Effector memory CD8-positive, alpha-beta T cell (primary cell): ENCODE measurements at places on chromosomes 5 and 9.

GRCh38 chr5:135169753-135170152, 135.7 kb upstream of the PITX1 start:
- no peak for DNase-seq

GRCh38 chr9:87729246-87729645, 3.3 kb downstream of the CTSL start:
- no peak for DNase-seq

- no peak for DNase-seq
Measured at GRCh38 chr9:107740088-107740980, 250.8 kb upstream of the KLF4 start.

- no peak for DNase-seq
Measured at GRCh38 chr9:89020754-89021153, 29.5 kb downstream of the S1PR3 start.

DNA sequence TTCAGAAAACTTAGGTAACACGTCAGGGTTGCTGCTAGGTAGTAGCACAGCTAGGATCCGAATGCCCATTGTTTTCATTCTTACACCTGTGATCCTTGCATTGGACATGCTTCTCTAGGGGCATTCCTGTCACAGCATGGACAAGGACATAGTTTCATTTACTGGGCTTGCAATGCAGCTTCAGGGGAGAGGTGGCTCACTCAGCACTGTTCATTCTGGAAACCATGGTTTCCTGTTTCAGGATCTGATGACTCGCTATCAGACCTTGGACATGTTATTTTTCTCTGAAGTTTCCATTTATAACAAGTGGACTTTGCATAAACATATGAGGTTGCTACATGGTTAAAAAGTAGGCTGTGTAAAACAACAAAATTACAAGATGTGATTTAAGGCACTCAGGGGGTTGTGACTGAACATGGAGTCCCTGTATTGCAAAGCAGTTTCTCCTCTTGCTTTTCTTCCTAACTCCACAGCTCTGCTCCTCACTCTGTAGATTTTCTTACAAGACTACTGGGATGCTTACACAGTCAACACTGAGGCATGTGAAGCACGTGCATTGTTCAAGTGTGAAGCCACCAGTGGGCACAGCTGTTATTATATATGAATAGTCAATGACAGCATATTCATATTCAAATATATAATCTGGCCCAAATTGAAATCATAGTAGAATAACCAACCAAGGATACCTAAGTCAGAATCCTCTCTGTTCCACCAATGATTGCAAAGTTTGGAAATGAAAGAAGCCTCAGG, 66.1 kb upstream of the STK32A start:
- DNase-seq = no peak

DNA sequence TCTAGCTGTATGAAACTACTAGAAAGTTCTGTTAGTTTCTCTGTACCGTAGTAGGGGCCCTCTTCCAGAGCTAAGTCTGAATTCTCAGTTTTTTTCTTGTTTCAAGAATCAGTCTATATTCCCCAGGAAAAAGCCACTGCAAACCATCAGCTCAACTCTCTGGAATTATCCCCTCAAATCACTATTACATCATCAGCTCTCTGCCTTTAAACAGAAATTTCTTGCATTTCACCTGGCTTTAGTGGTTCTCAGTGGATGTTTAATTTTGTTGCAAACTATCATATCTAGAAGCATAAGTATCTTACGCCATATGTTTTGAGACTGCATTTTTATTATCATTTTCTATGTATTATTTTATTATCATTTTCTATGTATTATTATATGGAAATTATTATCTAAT, 55.2 kb upstream of the PPP2CA start:
- no peak for DNase-seq

- no peak for DNase-seq
Measured at GRCh38 chr5:56525113-56525512, 290.2 kb upstream of the MAP3K1 start.

DNA sequence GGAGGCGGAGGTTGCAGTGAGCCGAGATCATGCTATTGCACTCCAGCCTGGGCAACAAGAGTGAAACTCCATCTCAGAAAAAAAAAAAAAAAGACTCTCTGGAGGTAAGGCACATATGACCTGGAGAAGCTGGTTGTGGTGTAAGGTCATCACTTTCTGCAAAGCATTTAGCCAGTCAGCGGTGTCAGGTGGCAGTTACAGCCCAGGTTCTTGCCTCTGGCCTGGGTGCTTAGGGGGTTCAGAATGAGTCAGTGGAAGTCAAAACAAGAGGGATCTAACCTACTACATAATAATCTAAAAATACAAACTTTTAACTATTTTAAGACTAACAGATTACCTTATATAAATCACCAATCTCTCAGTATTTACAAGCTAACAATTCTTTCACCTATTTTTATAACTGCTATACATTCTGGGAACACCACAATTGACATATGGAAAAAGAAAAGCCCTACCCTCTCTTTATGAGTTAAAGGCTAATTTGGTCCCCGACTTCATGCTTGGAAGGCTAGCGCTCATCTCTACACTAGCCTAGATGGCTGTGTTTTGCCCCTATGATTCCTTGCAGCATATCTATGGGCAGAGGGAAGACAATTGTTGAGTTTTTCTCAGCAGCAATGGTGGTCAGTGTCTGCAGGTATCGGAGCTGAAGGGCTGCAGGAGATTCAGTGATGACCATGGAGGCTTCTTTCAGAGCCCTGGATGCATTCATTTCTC, 29.2 kb downstream of the STOM start:
- DNase-seq = no peak

GRCh38 chr9:98903961-98904411, 39.7 kb upstream of the COL15A1 start:
- DNase-seq = no peak

- no peak for DNase-seq
Measured at GRCh38 chr9:26551451-26551850, 341.2 kb downstream of the CAAP1 start.

DNA sequence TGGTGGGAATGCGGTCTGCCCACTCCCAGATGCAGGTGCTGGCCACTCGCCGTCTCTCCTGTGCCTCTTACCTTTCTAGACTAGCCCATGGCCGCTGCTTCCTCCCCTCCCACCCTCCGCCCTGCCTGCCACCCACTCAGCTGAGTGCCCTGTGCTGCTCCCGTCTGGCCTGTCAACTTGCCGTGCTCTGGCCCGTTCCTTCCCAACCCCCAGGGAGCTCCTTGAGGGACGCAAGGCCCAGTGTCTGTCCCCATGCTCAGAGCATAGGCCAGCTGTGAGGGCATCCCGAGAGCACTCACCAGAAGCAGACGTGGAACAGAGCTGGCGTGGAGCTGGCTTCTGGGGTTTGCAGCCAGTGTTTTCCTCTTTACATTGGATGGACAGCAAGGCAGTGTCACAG, 20.2 kb downstream of the HNRNPH1 start:
- DNase-seq = no peak

- no peak for DNase-seq
Measured at GRCh38 chr5:131419877-131420276, 156.0 kb downstream of the CDC42SE2 start.

DNA sequence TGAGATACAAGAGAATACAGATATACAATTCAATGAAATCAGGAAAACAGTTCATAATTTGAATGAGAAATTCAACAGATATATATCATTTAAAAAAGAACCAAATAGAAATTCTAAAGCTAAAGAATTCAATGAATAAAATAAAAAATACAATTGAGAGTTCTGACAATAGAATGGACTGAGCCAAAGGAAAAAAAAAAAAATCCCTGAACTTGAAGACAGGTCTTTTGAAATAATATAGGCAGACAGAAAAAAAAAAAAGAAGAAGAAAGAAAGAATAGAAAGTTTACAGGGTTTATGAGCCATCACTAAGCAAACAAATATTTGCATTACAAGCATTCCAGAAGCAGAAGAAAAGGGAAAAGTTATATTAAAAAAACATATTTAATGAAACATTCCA, 12.9 kb upstream of the HAVCR2 start:
- DNase-seq = no peak

GRCh38 chr9:97788763-97789663, 64.0 kb upstream of the FOXE1 start:
- DNase-seq = no peak

DNA sequence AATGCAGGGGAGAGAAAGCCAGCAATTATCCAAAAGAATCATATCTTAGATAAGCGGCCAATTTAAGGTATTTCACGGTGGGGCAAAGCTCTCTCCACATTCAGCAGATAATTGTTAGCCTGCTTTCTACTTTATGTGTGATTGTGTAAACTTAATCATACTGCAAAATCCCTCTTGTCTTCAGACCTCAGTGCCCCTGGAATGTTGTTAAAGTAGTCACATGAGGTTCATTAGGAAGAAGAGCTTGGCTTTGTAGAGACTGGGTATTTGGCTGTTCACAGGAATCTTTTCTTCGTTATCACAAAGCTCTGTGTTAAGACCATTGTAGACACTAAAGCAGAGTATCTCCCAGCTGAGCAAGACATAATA, 127.0 kb downstream of the RFK start:
- DNase-seq = no peak

- DNase-seq = no peak
Measured at GRCh38 chr5:89816038-89816437, 593.5 kb downstream of the CETN3 start.

DNA sequence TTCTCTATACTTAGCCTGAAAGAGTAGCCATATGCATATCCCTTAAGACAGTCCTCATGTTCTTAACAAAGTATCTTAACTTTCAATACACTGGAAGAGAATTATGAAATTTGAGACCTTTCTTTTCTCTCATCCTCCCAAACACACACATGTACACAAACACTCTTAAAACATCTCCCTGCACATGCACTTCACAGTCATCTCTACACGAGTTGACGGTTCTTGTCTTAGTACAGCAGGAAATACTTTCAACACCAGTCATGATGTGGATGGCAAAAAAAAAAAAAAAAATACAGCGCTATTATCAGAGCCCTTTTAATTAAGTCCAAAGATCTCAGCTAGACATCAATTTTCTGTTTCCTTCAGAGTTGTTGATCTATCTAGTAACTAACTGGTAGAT, 43.6 kb upstream of the PCSK1 start:
- DNase-seq = no peak

DNA sequence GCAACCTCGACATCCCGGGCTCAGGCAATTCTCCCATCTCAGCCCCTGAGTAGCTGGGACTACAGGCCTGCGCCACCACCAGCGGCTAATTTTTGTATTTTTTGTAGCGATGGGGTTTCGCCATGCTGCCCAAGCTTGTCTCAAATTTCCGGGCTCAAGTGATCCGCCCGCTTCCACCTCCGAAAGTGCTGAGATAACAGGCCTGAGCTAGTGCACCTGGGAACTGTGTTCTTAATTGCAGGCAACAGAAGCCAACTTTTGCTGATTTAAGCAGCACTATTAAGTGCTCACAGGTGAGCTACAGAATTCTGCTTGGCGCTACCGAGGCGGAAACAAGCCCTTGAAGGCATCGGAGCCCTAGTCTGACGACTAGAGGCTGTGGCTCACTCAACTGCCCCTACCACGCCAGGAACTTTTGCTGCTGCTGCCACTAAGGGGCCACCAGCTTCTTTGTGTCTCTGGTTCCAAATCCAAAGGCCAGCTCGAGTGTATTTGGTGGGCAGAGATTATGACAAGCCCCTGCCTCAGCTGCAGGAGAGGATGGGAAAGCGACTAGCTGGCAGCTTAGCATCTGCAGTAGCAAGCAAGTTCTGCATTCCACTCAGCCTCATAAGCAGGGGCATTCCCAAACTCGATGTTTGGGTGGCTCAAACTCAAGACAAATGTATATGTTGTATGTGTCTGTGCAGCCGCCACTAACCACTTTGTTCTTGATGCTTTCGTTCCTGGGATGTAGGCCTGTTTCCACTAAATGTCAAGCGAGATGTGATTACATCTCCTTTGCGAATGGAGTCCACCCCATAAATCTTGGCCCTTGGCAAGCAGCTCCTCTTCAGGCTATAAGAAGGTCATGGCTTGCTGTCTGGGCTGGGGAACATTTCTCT, 10.6 kb upstream of the HMCN2 start:
- no peak for DNase-seq

- no peak for DNase-seq
Measured at GRCh38 chr5:141371572-141372475, 1.8 kb downstream of the PCDHGB3 start.
